AG04450 (cell line): ENCODE measurements at places on chromosomes 13 and 19.

- DNase-seq: no peak
Measured at GRCh38 chr13:104954210-104954609, 1581.3 kb downstream of the EFNB2 start.

DNA sequence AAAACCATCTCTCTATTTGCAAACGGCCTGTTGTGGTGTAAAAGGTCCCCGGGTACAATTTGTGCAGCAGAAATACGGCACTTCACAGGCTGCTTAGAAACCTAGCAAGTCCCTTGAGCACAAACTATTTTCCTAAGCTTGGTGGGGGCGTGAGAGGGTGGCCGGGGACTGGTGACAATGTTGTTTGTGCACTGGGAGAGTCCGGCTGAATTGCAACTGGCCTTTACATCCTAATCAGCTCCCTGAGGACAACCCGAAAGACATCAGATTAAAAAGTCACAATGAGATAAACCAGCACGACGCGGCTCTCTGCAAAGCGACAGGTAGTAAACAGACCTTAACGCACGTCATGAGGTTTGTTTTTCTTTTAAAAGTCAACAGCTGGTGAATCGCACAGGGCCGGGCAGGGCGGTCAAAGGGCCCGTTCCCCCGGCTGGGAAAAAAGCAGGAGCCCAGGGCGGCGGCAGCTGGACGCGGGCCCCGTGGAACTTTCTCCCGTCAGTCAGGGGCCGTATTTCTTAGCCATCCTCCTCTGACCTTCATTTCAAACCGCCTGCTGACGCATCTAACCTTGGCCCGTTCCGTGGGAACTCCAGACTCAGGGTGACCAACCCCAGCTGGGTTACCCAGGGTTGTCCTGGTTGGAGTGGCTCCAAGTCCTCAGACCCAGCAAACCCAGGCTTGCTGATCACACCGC, 112.3 kb downstream of the GADD45B start:
- DNase-seq: no peak

DNA sequence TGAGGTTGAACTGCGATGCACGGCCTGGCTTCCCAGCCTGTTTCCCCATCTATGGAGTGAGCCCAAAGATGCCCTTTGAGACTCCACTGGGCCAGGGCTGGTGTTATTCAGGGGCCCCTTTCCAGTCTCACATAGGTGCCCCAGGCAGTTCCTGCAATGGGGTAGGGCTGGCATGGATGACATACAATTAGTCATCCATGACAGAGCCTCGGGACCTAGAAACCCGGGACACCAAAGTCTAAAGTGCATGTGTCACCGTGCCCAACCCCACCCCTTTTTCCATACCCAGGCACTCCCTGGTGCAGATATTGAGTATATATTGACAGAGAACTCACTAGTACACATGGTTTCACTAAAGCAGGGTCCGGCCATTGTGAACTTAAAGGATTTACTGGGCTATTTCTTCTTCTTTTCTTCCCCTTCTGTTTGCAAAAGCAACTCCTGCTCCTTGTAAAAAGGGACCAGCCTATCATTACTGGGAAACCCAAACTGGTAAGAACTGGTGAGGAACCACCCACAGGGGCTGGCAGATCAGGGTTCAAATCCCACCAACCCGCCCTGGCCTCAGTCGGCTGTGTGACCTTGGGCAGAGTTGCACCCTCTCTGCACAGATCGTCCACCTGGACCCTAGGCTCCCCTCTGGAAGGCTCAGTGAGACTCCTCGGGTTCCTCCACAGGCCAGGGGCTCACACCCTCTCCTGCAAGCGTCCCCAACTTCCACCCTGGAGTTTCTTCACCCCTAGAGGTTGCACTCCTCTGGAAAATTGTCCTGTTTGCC, 2.7 kb downstream of the B3GNT3 start:
- no peak for DNase-seq

DNA sequence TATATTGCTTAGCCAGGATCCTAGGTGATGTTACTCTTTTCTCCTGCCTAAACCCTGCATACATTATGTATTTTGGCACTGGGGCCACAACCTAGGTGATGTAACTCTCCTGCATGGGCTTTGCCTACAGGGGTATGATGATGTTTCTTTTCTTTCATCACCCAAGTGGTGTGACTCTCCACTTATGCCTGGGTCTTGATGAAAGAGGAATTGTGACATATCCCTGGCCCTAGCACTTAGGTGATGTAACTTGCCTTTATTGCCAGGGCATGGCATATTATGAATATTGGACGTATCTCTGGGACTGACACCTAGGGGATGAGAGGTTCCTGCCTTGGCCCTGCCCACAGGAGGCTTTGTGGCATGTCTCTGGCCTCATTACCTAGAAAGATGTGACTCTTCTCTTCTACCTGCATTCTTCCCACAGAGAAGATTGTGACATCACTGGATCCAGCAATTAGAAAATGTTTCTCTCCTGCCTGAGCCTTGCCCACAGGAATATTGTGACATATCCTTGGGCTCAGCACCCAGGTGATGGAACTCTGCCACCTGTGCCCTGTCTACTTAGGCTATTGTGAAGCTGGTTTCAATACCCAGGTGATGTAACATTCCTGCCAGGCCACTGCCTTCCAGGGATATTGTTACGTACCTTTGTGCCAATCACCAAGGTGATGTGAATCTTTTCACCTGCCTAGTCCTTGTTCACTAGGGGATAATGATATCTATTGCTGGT, 27.3 kb upstream of the ZNF254 start:
- DNase-seq: no peak

DNA sequence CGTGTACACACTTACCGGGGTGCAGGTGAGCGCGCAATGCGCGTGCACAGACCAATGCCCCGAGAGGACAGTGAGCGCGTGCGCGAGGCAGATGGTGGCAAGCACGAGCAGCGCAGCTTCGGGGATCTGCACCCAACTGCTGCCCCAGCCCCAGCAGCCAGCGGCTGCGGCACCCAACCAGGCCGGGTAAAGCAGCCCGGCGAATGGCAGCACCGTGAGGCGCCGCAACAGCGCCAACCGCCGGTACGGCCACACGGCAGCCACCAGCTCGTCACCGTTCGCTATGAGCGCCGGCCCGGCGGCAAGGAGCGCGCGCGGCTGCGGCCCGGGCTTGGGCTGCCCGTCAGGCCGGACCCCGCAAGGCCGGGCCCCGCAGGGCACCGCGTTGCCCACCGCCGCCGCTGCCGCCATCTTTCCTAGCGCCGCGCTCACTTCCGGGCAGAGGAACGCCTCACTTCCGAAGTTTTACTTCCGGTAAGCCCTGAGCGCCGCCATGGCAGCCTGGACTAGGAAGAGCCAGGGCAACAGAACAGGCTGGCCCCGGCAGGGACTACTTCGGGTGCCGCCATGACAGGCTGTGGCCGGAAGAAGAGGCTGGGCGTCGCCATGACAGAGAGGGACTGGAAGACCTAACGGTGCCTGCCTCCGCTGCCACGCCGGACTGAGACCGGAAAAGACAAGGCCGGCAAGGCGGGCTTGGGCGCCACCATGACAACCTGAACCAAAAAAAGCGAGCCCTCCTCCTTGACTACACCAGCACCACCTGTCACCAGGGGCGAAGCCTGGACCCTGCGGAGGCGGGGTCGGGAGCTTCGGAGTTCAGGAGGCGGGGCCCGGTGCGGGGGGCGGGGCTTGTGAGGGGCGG, at the start of gene ATP13A1:
TSS of gene ATP13A1 (minus strand) at position 421 of the 865 bp plus-strand sequence. CDS start at position 411, 10 bp downstream.
- peak; percentile 94 for DNase-seq

- DNase-seq: no peak
Measured at GRCh38 chr19:7905268-7905667, 1.6 kb downstream of the MAP2K7 start.

DNA sequence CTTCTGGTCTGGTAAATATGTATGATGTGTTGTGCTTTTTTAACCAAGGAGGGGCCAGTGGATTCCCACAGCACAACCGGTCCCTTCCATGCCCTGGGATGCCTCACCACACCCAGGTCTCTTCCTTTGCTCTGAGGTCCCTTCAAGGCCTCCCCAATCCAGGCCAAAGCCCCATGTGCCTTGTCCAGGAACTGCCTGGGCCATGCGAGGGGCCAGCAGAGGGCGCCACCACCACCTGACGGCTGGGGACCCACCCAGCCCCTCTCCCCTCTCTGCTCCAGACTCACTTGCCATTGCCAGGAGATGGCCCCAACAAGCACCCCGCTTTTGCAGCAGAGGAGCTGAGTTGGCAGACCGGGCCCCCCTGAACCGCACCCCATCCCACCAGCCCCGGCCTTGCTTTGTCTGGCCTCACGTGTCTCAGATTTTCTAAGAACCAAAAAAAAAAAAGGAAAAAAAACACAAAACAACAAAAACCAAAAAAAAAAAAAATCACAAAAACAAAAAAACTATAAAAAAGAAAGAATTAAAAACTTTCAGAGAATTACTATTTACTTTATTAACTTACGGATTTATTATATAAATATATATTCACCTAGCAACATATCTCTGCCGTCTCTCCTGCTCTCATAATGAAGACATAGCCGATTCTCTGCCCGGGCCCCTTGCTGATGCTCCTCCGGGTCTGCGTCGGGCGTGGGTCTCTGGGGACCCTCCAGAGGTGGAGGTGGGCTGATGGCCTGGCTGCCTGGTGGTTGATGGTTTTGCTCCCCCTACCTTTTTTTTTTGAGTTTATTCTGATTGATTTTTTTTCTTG, 14.4 kb downstream of the CAPN12 start:
- no peak for DNase-seq

- no peak for DNase-seq
Measured at GRCh38 chr13:20192836-20193161, at the start of gene GJB2. TSS of gene GJB2 (minus strand) at chr13:20192938. CDS start at chr13:20189581, 3,357 bp downstream.

- DNase-seq: no peak
Measured at GRCh38 chr19:35294859-35295791, 3.2 kb downstream of the MAG start.

- DNase-seq: no peak
Measured at GRCh38 chr19:16596399-16596798, 24.2 kb upstream of the SLC35E1 start.

GRCh38 chr13:85412448-85412847, 386.8 kb downstream of the SLITRK6 start:
- DNase-seq: no peak

DNA sequence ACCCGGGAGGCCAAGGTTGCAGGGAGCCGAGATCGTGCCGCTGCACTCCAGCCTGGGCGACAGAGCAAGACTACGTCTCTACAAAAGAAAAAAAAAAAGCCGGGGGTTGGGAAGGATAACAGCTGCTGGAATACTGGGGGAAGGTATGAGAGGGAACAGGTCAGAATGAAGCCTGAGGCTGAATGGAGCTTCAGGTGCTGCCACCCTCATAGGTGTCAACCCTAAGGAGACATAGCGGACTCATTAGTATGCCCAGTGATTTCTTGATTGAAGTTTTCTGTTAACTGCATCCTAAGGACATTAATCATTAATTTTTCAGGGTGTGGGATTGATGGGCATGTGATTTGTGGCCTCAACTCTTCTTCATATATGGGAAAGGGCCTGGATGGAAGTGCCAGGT, 6.0 kb downstream of the SMARCA4 start:
- DNase-seq: no peak

GRCh38 chr19:50384685-50385535, 763 bp downstream of the POLD1 start:
- DNase-seq: no peak
